ENCODE measurements at places on chromosomes 2 and 18.

DNA sequence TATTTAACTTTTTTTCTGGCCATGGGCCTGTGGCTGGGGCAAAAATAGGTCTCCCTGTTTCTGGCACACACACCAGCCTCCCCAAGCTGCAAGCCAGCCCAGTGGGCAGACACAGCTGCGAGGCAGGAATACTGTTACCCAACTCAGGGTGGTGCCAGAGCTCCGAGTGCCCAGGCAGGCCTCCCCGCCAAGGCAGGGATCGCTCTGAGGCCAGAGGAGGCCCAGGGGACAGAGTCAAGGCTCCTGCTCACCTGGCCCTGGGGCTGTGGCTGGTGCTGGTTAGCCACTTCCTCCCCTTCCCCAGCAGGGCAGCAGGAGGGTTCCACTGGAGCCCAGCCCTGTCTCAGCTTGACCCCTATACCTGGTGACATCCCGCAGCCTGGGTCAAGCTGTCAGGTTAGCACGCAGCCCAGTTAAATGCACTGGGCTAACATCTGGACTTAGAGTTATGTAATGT is 67.1 kb upstream of the EPAS1 start:
- DNase-seq, result no peak

GRCh38 chr2:223724861-223725260 is 112.5 kb downstream of the AP1S3 start:
- no peak for DNase-seq

DNA sequence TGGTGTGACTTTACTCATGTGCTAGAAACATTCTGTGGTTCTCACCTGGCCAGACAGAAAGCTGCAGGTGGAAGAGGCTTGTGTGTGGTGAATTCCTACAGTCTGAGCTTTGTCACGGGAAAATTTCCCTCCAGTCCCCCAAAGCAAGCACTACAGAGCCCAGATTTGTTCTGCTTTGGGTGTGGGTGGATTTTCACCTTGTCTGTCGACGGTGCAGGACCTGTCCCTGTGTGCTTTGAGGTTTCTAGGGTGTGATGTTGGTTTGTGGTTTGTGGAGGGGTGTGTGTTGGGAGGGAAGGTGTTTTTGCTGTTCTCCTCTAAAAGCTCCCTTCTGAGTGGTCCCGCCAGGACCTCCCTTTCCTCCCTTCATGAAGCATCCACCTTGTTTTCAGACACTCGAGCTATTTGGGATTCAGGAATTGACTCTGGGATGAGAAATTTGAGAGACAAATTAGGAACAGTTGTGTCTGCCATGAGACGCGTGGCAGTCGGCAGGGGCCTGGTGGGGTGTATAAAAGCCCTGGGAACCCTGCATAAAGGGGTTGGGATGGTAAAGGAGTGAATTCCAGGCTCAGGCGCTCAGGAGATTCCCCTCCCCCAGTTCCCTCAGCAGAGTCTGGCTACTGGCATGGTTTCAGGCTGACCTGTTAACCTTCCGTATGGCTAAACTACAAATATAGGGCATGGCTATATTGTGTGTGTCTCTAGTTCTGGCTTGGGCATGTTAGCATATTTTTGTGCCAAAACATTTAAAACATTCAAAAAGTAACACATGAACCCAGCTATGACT is 65.5 kb downstream of the DGKD start:
- no peak for DNase-seq

GRCh38 chr18:24827501-24827900 is 367.1 kb downstream of the HRH4 start:
- DNase-seq, result no peak

DNA sequence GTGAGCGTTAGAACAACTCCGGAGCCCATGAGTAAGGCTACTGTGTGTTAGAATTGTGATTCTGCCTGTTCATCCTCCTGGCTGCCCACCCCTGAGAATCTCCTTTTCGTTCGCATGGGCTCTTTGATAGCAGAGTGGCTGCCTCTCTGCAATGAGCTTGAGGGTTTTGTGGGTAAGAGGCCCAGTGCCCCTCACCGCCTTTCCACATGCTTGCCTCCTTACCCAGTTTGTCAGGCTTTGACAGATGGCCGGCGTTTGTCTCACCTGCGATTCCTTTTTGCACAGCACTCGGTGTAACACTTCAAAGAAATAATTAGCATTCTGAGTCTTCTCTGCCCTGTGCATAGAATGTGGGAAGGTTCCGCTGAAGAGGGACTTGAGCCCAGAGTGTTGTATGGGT is 138.0 kb downstream of the RHBDD1 start:
- no peak for DNase-seq

DNA sequence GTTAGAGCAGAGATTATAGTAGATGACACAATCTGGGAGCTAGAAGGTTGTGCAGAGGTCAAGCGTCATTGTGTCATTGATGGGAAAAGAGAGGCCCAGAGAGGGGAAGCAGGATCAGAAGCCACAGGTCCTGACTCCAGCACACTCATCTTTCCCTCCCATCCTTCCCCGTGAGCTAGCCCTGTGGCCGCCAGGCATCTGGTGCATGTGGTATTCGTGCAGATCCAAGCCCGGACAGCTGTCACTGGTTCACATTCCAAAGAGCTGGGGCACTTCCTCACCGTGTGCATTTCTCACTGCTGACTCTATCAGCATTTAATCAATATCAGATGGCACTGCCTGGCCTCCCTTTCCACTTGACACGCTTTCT is 94.1 kb upstream of the THOC1 start:
- DNase-seq, result no peak

DNA sequence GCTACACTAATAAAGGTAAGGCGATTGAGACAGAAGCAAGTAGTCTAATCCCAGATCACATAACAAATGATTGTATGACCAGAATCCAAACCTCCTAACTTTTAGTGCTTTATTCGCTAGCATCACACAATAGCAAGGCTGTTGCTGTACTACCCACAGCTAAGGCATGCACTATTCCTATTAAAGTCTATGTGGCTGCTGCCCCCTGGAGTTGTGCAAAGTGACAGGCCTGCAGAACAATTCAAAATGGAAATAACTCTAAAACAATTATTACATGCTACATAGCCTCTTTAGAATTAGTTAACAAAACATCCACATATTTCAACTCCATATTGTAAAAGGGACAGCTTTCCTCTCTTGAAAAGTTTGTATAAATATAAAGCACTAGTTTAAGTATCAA is 6.0 kb downstream of the ERBB4 start:
- DNase-seq, result no peak

GRCh38 chr2:48515513-48515985 is 14.4 kb upstream of the STON1 start:
- no peak for DNase-seq

Measured in GM12891 (cell line).